ENCODE measurements at places on chromosomes 1 and 21. TPM values are rescaled to one million over a fixed set of nuclear protein-coding genes. Genes with fewer than 3 reads are reported as not detected.
A peak's percentile ranks its signal among the peaks of the same experiment; 100 is the strongest.

- no peak for DNase-seq
Observed at GRCh38 chr1:184990204-184990603, 15.9 kb upstream of the NIBAN1 start.

The UBL4B gene
- not detected for total RNA-seq

DNA sequence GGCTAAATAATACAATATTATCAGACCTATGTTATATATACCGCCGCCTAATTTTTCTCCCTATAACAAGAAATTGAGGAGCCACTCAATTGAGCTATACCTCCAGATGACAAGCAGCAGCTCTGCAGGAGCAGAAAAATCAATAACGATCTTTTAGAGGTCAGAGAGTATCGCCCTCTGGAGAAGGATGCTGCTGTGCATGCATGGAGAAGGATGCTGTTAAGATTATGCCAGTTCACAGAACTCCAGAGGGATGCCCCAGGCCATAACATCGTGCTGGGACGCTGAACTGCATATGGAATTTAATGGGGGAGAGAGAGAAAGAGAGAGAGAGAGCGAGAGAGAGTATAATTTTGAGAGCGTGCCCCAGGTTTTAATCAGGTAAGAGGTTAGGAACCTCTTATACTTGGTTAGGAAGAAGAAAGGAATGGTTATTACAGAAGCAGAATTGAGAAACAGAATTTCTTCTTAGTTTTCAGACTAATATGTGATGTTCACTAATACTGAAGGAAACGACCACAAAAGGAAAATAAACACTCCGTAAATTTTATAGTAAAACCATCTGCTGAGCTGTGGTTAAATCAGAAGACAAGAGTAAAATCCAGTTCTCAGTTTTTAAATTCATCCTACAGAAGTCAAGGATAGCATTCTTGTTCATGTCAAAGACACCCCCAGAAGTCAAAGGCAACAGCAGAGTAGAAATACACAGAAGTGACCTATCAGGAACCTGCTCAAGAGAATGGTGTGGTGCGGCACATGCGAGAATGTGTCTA lies 111.1 kb downstream of the SMYD2 start:
- no peak for DNase-seq

The OR2T29 gene
- total RNA-seq = not detected

GRCh38 chr1:99602404-99602969 lies 43.4 kb upstream of the PALMD start:
- DNase-seq = no peak

The MYOM3 gene
- 409 TPM for total RNA-seq

The SPRR2D gene
- not detected for total RNA-seq

GRCh38 chr1:85495556-85495955 lies 30.6 kb upstream of the DDAH1 start:
- DNase-seq = no peak

GRCh38 chr1:210597555-210598134 lies 268.9 kb downstream of the HHAT start:
- DNase-seq = no peak

DNA sequence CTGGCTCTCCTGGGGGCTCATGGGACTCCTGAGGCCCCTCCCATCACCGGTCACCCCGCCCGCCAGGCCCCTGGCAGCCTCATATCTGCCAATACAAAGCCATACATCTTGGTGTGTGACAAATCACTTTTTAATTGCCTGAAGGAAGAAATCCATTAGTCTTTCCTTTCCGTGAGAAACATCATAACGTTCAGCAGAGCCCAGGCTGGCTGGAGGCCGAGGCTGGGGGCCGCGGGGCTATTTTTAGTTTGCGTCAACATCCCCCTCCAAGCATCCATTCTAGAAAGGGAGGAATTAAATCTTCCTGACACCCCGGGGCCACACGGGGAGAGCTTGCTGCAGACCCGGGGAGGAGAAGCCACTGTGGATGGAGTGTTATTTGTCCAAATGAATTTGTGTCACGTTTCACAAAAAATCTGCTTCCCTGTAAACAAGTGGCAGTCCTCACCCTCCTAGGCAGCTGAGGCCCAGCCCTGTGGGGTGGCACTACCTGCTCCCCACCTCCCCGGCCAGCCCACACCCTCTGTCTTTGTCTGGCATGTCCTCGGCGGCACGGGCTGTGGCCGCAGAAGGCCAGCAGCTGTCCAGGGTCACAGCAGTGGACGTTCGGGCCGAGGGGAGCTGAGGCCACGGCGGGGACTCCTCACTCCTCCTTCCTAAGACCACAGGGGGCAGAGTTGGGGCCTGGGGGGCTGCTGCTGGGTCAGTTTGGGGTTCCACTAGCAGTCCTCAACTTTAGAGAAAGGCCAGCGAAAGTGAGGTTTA lies 236.9 kb upstream of the VAMP3 start:
- DNase-seq = no peak

GRCh38 chr1:212158912-212159796 lies 123.6 kb downstream of the DTL start:
- no peak for DNase-seq

The DDAH1 gene
- 4.1 TPM for total RNA-seq

The AKR7A3 gene
- total RNA-seq = 0.20 TPM

The AGBL4 gene
- total RNA-seq = 0.50 TPM

The CDC20 gene
- 1.3 TPM for total RNA-seq

GRCh38 chr1:33096363-33097005 lies 15.5 kb downstream of the AZIN2 start:
- no peak for DNase-seq

GRCh38 chr1:200015811-200016210 lies 11.7 kb upstream of the NR5A2 start:
- no peak for DNase-seq

The PLXNA2 gene
- 12.1 TPM for total RNA-seq

- no peak for DNase-seq
Observed at GRCh38 chr1:118999348-119000071, 11.4 kb upstream of the TBX15 start.

- DNase-seq = no peak
Observed at GRCh38 chr1:224411766-224412165, 22.8 kb downstream of the WDR26 start.

The CELA2A gene
- not detected for total RNA-seq

The VWA5B1 gene
- total RNA-seq = not detected

DNA sequence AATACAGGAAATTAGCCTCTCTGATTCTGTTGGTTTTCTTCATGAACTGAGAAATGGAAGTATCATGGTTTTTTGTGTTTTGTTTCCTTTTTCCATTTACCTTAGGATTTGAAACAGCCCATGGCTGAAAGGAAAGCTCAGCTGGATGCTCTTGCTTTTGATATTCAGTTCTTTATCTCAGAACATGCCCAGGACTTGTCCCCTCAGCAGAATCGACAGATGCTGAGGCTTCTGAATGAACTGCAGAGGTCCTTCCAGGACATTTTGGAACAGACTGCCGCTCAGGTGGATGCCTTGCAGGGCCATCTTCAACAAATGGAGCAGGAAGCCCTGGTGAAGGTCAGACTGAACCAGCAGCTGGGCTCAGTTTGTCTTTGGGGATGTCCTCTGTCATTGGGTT lies 142.4 kb downstream of the MACF1 start:
- DNase-seq = no peak

DNA sequence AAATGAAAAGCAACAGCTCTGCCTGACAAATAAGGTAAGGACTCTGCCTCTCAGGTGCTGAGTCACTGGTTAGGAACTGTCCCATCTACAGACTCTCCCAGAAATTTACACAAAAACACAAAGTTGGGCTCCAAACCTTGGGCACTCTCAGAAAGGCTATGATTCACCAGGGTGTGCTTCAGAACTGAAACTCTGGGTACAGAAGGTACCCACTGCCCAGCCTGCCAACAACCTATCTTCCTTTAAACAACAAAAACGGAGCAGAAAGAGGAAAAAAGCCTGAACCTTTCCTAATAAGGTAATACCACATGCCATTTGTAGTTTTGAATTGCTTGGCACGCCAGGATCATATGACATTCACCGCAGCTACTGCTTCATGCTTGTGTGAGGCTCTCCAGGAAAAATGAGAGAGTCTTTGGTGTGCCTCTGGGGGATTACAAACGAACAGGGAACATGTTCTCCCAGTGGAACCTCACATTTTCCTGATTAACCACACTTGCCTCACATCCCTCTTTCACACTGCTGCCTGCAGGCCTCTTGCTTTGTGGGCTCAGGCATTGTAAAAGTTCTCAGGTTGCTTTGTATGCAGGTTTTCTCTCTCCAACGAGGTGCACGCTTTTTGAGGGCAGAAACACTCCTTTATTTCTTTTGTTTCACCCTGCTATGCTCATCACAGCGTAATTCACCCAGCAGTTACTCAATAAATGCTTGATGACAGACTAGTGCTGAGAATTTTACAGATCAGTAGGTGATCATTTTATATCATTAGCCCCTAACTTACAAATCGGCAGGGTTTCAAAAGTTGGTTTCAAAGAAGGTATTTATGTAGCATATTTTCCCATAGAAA lies 65.1 kb downstream of the GADD45A start:
- no peak for DNase-seq

DNA sequence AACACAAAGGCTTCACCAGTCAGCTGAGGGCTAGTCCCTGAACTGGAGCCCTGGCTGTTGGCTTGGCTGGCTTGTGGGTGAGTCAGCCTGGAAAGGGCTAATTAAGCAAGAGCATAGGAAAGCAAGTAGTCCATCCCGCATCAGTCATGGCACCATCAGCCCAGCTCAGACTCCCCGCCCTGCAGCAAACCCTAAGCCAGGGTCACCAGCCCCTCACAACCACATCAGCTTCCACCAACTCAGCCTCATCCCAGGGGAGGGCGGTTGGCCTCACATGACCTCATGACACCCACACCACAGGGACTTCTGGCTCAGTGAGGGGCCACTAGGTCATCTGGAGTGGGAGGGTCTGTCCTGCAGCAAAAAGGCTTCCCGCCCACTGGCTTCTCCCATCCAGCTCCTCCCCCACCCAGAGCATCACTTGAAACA lies 7.0 kb upstream of the SPATC1L start:
- DNase-seq = peak; percentile 57

DNA sequence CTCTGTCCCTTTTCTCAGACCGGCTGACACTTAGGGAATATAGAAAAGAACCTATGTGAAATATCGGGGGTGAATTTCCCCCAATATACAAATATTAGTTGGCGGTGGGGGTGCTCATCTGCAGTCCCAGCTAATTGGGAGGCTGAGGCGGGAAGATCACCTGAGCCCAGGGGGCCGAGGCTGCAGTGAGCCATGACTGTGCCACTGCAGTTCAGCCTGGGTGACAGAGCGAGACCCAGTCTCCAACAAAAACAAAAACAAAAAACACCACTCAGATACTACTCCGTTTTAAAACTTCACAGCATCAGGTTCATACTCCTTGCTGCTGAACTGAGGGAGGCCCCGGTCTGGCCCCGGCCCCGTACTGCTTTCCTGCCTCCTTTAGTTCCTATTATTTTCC lies 5.9 kb upstream of the EXOSC10 start:
- no peak for DNase-seq

The OR2L5 gene
- total RNA-seq = not detected

DNA sequence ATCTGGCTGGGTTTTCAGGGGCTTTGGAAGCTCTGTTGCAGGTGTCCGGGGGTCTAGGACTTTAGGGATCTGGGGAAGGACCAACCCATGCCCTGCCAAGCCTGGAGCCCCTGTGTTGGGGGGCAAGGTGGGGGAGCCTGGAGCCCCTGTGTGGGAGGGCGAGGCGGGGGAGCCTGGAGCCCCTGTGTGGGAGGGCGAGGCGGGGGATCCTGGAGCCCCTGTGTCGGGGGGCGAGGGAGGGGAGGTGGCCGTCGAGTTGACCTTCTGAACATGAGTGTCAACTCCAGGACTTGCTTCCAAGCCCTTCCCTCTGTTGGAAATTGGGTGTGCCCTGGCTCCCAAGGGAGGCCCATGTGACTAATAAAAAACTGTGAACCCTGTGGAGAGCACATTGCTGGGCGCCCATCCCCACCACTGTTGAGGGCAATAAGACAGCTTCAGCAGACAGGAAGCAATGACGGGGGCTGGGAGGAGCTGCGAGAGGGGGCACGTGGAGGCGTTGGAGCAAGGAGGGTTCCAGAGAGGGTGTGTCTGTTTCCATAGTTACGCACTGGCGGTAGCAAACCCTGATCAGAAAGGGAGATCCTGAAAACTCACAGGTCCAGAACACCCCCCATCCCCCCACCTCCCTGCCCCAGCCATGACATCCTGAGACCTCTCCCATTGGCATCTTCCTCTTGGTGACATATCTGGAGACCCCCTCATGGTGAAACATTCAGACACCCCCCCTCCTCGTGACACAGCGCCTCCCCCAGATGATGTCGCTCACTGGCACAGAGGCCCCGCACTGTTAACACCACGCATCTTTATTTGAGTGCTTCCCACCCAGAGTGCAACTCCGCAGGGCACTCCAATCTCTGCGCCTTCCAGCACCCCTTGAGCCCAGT lies 8.4 kb downstream of the MYBPH start:
- DNase-seq = peak; percentile 23

- DNase-seq = no peak
Observed at GRCh38 chr1:175206687-175207086, 14.1 kb upstream of the KIAA0040 start.

DNA sequence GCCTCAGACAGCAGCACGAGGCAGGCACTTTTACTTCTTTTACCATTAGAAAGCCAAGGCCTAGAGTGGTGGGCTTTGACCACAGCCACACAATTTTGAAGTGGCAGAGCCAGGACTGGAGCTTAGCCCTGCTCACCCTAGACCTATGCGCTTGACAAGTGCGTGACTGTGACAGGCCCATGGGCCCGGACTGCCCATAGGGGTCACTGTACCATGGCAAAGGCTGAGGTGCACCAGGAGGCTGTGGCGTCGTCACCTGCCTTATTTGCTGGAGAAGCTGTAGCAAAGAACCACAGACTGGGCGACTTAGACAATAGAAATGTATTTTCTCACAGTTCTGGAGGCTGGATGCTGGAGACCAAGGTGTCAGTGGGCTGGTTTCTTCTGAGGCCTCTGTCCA lies 2.6 kb upstream of the TMEM82 start:
- DNase-seq = no peak

GRCh38 chr1:163213626-163214025 lies 10.9 kb upstream of the RGS5 start:
- DNase-seq = no peak

- DNase-seq = peak; percentile 88
Observed at GRCh38 chr1:18820791-18821641, 38.4 kb downstream of the TAS1R2 start.

GRCh38 chr1:20530306-20530705 lies 22.1 kb upstream of the FAM43B start:
- DNase-seq = no peak

DNA sequence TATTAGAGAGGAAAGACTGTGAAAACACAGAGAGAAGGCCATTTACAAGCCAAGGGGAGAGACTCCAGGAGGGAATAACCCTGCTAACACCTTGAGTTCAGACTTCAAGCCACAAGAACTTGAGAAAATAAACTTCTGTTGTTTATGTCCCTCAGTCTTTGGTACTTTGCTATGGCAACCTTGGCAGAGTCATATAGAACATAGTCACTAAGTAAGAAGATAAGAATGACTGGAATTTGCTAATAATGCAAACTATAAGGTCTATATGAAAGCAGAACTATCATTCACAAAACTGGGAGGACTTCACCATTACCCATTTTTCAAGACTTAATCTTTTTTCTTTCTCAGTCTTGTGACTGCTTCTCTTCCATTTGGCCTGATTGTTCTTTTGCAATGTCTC lies 767.3 kb upstream of the ADAMTS5 start:
- no peak for DNase-seq

GRCh38 chr1:29783508-29784275 lies 547.4 kb downstream of the PTPRU start:
- no peak for DNase-seq

The GFI1 gene
- 0.30 TPM for total RNA-seq

The PLPP3 gene
- total RNA-seq = 140 TPM

The TPTE gene
- total RNA-seq = not detected

All from left ventricle myocardium superior (tissue), 1 donor.